ENCODE measurements at places on chromosomes 5 and 9.

GRCh38 chr5:172531704-172532026 lies 77.3 kb upstream of the SH3PXD2B start:
- DNase-seq, result no peak

DNA sequence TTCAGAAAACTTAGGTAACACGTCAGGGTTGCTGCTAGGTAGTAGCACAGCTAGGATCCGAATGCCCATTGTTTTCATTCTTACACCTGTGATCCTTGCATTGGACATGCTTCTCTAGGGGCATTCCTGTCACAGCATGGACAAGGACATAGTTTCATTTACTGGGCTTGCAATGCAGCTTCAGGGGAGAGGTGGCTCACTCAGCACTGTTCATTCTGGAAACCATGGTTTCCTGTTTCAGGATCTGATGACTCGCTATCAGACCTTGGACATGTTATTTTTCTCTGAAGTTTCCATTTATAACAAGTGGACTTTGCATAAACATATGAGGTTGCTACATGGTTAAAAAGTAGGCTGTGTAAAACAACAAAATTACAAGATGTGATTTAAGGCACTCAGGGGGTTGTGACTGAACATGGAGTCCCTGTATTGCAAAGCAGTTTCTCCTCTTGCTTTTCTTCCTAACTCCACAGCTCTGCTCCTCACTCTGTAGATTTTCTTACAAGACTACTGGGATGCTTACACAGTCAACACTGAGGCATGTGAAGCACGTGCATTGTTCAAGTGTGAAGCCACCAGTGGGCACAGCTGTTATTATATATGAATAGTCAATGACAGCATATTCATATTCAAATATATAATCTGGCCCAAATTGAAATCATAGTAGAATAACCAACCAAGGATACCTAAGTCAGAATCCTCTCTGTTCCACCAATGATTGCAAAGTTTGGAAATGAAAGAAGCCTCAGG lies 66.1 kb upstream of the STK32A start:
- DNase-seq, result no peak

DNA sequence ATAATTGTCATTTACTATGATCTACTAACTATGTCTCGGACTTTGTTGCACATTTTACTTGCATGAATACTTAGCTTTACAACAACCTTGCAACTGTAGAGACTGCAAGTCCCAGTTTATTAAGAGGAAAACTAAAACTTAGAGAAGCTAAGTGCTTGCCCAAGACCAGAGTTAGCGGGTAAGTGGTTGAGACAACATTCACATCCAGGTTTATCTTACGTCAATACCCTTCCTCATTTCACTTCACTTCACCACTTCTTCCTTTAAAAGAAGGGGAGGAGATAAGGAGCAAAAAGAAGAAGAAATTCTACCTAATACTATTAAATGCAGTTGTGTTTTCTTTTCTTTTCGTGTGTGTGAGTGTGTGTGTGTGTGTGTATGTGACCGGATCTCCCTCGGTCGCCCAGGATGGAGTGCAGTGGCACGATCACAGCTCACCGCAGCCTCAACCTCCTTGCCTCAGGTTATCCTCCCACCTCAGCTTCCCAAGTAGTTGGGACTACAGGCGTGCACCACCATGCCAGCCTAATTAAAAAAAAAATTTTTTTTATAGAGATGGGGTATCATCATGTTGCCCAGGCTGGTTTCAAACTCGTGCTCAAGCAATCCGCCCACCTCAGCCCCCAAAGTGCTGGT lies 37.4 kb downstream of the MEGF9 start:
- DNase-seq, result no peak

DNA sequence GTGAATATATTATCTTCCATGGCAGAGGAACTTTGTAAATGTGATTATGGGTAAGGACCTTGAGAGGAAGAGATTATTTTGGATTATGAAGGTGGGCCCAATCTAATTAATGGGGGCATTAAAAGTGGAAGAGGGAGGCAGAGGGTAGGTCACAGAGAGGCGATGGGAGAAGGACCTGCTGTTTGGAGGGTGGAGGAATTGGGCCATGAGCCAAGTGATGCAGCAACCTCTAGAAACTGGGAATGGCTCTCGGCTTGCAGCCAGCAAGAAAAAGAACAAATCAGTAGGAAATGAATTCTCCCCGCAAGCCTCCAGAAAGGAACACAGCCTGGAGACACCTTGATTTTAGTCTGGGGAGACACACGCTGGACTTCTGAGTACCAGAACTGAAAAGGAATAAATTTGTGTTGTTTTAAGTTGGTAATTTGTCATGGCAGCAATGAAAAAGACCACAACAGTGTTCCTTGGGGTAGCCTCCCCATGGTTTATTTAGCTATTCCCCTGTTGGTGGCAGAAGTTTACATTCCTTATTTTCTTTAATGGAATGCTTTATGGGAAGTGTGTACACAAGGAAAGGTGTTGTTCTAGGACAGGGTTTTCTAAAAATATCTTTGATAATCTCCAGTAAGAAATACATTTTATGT lies 103.6 kb downstream of the HSPA4 start:
- no peak for DNase-seq

DNA sequence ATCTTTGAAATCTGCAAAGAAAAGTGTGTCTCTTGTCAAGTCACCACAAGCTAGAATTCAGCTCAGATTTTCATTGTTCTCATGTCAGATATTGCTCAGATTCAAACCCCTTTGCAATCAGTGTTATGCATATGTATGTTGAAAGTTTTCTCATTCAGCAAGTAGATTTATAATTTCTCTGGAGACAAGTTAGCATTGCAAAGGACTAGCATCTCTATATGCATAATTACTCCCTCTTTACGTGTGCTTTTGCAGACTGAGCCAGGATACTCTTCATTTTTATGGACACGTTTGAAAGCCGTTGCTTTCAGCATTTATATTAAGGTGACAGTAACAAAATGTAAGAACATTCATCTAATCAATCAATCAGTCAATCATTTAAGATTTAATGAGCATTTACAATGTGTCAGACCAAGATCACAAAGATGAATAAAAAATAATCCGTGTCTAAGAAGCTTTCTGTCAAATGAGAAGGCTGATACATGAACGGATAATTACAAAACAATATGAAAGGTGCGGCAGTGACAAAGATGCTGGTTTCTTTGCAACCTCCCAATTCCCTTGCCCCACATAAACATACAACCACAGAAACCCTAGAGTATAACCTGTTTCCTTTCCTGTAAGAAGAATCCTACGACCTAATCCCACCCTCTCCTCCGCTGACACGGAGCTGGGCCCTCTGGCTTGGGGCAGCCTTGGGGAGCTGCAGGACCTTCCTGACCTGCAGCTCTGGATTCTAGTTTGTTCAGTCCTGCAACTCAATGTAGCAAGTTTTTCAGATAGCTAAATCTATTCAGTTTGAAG lies 14.9 kb downstream of the CFAP95 start:
- DNase-seq, result no peak

DNA sequence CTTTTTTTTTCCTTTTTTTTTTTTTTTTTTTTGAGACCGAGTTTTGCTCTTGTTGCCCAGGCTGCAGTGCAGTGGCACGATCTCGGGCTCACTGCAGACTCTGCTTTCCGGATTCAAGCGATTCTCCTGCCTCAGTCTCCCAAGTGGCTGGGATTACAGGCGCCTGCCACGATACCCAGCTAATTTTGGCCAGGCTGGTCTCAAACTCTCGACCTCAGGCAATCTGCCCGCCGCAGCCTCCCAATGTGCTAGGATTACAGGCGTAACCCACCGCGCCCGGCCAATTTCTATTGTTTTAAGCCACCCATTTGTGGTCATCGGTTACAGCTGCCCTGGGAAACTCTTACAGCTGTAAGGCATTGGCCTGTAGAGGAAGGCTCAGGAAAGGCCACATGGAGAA lies 617.7 kb downstream of the GABRG2 start:
- DNase-seq, result no peak

DNA sequence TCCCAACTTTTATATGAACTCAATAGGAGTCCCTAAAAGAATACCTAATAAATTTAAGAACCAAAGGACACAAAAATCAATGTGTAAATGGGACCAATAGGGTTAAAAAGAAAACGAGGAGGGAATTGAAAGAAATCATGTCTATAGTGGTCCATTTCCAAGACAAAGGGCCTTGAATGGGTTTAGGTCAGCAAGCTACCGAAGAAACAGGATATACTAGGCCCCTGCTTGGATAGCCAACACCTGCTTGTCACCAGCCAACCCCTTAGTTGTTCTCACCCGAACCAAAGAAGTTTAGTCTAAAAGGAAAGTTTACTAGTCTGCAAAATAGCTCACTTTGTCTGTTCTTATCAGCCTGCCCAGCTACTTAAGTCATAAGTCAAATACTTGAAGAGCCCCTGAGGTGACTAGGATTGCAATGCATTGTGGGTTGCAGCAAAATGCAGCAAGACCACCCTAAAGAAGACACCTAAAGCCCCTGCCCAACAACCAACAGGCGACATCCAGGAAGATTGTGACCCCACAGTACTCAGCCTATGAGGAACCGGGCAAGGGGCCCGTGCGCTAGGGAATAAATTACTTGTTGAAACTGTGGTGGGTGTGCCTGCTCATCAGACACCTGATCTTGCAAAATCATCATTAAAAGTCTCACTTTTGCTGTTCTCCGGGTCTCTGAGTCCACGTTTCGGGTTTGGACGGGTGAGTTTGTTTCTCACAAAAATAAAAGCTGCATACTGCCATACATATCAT lies 183.9 kb upstream of the PPP1R26 start:
- no peak for DNase-seq

Data from globus pallidus (tissue), 1 donor.